ENCODE measurements at places on chromosomes 13 and 19.

- no peak for DNase-seq
Observed at GRCh38 chr13:46179491-46179908, 2.5 kb downstream of the LCP1 start.

- DNase-seq, result no peak
Observed at GRCh38 chr19:5667751-5668271, 12.5 kb downstream of the MICOS13 start.

DNA sequence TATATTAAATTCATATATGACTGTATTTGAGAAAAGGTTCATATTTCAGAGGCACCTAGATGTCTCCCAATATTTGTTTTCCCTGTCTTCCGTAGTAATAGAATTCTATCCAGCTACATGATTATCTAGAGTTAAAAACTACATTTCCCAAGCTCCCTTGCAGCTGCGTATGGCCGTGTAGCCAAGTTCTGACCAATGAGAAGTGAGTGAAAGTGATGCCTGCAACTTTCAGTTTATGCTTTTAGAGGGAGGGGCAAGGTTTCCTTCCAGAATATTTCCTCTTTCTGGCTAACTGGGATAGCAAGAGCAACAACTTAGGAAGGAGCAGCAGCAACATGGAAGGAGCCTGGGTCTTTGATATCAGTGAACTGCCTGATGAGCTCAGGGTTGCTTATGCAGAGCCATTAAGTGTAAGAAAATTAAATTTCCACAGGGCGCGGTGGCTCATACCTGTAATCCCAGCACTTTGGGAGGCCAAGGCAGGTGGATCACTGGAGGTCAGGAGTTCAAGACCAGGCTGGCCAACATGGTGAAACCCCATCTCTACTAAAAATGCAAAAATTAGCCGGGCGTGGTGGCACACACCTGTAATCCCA, 23.2 kb upstream of the CYP2A13 start:
- no peak for DNase-seq

GRCh38 chr13:91785431-91786119, 387.2 kb downstream of the GPC5 start:
- no peak for DNase-seq

- DNase-seq, result no peak
Observed at GRCh38 chr19:43790587-43790986, 9.8 kb upstream of the KCNN4 start.

GRCh38 chr13:108943842-108944241, 314.4 kb downstream of the MYO16 start:
- DNase-seq, result no peak

- no peak for DNase-seq
Observed at GRCh38 chr13:24071423-24072075, 89.0 kb upstream of the SPATA13 start.

GRCh38 chr13:51539887-51540286, 44.4 kb upstream of the WDFY2 start:
- DNase-seq, result peak; percentile 45

GRCh38 chr13:78022164-78022877, 103.7 kb upstream of the EDNRB start:
- DNase-seq, result peak; percentile 1

DNA sequence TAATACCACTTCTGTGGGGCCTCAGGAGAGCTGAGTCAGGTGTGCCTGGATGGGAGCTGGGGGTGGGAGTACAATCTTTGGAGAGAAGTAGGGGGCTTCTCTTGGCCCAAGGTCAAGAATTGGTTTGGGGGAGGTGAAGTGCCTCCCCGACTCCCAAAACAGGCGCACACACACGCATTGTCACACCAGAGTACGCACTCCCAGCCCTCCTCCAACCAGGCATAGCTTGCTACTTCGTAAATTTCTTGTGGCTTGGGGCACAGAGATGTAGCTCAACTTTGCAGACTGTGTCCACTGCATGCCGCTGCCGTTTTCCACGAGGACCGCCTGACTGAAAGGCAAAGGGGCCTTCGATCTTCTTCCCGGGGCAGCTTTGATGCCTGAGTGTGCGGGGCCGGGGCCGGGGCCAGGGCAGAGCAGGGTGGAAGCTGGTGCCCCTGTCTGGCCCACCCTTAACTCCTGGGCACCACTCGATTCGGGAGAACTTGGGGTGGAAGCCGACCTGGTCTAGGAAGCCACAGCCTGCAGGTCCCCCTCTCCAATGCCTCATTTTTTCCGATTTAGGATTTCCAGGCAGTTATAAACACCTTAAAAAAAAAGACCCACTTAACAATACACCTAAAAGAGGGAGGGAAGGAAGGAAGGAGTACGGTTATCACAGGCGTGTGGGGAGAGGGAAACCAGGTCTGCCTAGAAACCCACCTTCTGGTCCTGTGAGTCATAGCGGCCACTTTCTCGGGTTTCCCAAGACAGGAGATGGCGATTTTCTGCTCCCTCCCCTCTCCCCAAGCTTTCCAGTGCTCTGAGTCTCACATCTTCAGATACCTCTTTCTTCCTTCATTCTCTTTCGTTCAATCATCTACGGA, 5.8 kb upstream of the TSHZ3 start:
- DNase-seq, result no peak
